ENCODE measurements at places on chromosomes 6 and 20.

- no peak for DNase-seq
These were observed 1.6 kb upstream of the UCKL1 start for GRCh38 chr20:63957690-63958441.

DNA sequence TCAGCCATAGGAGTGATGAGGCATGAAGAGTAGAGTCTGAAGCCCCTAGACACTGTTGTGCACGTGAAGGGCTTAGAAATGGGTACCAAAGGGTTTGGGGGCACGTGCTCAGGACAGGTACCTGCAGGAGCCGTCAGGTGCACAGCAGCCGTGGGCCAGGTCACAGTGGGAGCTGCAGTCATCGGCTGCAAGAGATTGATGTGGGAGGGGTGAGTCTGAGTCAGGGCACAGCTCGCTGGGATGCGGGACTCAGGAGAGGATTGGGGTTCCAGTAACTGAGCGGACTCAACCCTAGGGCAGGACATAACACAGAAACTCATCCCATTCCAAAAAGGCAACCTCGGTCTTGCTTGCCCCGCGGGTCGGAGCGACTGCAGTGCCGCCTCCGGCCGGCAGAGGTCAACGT is 1.1 kb downstream of the DLK2 start:
- no peak for DNase-seq

- no peak for DNase-seq
These were observed 27.1 kb downstream of the SYNJ2 start for GRCh38 chr6:158008864-158009113.

- no peak for DNase-seq
These were observed 28.6 kb downstream of the C6orf89 start for GRCh38 chr6:36914227-36914794.

GRCh38 chr6:15073883-15074465 is 171.9 kb upstream of the JARID2 start:
- no peak for DNase-seq
